ENCODE measurements at places on chromosomes 1 and 21. TPM values are rescaled to one million over a fixed set of nuclear protein-coding genes. Genes with fewer than 3 reads are reported as not detected.

DNA sequence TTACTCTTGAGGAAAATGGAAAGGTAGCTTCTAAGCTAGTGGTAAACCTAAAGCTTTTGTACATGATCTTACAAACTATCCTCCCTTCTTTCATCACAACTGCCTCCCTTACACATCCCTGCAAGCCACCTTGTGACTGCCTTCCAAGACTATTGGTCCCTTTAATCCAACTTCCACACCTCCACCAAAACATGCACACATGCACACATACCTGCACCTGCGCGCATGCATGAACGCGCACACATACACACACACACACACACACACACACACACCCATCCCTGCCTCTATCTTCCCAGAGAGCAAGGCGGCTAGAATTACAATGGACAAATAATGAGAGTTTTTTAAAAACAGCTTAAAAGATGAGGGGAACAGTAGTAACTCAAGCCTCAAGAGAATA, 58.3 kb downstream of the LUZP1 start:
- no peak for DNase-seq

- DNase-seq, result no peak
Observed at GRCh38 chr1:86207323-86207722, 50.8 kb upstream of the COL24A1 start.

DNA sequence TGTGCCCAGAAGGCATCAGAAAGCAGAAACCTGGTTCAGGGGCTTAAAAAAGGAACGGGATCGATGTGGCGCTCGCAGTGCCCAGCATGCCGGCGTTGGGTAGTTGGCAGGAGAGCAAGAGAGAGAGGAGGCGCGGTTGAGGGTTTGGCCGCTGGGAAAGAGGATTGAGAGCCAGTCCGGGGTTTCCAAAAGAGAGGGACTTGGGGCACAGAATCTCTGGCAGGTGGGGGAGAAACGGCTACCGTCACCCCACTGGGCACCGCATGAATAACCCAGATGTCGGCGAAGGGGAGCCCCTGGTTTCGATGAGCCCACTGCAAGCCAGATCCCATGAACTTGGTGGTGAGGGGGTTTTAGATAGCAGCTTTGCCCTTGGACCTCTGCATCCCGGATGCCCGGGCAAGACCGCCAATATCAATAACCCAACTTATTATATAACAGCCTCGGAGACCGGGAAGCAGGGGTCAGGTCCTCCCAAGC, 60.4 kb upstream of the ACOT11 start:
- no peak for DNase-seq

GRCh38 chr21:21057349-21058062, 59.3 kb downstream of the NCAM2 start:
- no peak for DNase-seq

DNA sequence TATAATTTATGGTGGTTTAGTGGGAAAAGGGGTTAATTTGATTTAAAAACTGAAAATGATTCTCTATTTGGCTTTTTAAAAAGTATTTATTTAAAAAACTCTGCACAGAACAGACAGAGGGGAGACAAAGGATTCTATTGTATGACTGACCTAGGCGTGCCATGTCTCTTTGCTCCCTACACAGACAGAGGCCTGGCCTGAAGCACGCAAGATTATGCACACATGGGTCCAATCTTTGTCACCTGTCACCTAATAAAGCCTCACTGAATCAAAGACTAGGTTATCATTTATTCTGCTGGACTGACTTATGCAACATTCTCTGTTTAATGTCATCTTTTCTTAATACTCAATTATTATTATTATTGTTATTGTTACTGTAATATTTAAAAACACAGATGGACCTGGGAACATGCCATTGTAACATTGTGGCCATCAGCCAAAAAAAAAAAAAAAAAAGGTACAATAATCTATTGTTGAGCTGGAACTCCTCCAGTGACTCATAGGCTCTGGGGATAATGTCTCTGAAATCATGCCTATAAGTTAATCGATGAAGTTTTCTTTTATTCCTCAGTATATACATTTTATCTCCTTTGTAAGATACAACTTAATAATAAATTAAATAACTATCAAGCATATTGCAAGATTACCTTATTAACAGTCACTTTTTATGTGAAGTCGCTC, 112.1 kb downstream of the RUNX1 start:
- DNase-seq, result no peak

- DNase-seq, result no peak
Observed at GRCh38 chr1:224333939-224334786, 4.2 kb upstream of the NVL start.

DNA sequence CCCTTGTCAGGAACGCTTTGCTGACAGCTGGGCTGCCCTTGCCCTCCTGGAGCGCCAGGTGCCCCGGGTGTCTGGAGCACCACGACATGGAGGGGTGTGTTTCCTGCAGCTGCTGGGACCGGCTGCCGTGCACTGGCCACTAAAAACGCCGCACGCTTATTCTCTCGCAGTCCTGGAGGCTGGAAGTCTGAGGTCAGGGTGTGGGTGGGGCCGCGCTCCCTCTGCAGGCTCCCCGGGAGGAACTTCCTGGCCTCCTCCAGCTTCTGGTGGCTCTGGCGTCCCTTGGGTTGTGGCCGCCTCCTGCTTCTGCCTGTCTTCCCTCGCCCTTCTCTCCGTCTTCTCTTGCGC, 28.0 kb upstream of the PLCH2 start:
- DNase-seq, result no peak

- DNase-seq, result no peak
Observed at GRCh38 chr1:23449306-23449705, 24.8 kb upstream of the TCEA3 start.

DNA sequence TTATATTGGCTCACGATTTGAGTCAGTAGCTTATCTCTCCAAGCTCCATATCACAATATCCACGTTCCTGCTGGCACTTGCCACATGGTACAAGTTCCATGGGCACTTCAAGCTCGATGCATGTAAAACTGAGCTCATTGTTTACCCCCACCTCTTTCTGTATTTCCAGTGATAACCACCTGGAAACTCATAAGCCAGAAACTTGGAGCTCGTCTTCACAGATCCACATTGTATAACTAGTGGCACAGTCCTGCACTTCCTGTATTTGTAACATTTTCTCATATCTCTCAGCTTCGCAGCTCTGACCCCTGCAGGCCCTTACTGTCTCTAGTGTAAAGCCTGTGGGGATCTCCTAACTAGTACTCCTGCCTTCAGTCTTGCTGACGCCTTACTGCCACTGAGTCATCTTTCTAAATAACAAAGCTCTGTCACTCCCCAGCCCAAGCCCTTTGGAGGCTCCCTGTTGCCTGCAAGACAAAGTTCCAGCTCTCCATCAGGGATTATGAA, 6.5 kb upstream of the C2CD4D start:
- DNase-seq, result no peak

DNA sequence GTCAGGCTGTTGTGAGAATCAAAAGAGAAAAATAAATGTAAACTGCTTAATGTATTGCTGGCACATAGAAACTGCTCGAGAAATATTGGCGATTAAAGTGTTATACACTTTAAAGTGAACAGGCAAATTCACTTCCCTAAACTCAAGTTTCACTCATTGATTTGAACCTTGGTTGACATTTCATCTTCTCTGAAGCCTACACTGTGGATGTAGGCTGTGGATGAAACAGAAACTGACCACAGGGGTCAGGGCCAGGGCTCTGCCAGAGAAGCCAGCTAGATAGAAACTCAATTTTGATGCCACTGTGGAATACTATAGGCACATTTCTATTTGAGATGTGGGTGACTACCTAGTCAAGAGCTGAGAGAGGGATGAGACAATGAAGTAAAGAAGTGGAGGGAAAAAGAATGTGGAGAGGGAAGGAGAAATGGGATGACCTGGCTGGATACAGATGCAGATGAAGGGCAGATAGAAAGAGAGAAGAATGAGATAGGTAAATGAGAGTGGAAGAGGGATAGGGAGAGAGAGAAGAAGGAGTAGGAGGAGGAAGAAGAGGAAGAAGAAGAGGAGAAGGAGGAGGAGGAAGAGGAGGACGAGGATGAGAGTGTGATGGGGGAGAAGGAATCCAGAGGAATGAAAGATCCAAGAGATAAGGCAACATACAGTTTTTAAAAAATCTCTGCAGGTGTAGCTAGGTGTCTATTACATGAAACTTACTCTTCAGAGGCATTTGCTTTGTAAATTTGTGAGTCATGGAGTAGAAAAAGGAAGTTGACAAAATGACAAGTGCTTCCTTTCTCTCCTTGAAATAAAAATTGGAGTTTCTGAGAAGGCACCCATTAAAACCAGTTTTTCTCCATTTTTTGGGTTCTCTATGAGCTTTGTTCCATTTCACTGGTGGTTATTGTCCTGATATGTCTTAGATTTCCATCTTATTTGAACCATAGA, 17.4 kb upstream of the CD1D start:
- no peak for DNase-seq

- DNase-seq, result no peak
Observed at GRCh38 chr1:9382643-9383491, 90.2 kb downstream of the SPSB1 start.

DNA sequence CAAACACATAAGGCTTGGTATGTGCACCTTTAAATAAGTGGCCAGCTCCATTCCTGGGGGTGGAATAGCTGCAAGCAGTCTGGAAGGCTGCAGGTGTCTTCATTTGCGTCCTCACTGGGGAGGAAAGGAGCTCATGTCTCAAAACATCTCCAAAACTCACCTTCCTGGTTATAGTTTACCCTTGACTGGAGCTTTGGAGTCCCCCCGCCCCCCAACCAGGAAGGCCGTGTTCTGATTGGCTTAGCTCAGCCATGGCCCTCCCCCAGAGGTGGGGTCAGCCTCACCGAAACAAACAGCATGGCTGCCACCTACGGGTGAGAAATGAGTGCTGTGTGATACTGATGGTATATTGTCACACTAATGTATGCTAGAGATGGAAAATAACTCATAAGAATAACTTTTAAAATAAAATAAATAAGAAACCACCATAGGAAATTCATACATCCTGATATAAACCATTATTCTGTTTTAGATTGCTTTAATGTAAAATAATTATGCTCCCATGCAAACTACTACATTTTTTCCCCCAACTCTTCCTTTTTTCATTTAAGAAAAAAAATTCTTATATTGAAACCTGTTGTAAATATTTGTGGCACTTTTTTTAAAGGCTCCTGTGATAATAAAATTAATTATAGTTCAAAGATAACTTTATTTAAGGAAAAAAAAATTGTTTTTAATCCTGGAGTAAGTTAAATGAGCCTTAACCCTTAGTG, 90.8 kb downstream of the ZP4 start:
- DNase-seq, result no peak

GRCh38 chr1:107829036-107829770, 135.8 kb downstream of the VAV3 start:
- no peak for DNase-seq

DNA sequence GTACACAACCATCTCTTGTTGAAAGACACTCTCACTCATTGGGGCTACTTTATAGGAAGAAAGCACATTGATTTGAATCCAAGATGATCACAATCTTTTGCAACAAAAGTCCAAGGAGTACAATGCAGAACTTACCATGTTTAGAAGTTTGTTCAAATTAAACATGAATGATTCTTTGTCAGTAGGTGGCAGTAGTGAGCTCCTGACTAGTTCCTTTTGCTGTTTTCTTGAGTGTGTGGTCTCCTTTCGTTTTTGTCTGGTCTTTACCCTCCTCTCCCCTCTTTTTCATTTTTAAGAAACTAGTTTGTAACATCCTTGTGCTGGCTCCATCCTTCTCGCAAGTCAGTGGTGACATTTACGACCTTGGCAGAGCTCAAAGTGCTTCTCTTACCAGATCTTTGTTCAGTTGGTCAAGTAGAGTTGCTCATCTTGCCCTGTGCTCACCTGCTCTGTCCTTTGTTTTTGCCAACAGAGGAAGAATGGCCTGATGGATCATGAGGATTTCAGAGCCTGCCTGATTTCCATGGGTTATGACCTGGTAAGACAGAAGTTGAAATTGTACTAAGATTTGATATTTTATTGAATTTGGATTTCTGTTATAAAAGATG, 35.7 kb upstream of the MTR start:
- no peak for DNase-seq

- peak; percentile 40 for DNase-seq
Observed at GRCh38 chr1:115056395-115056798, 26.8 kb downstream of the TSHB start.

- no peak for DNase-seq
Observed at GRCh38 chr1:3905266-3905952, 5.3 kb upstream of the C1orf174 start.

- DNase-seq, result no peak
Observed at GRCh38 chr1:241837416-241837815, 10.6 kb upstream of the EXO1 start.

GRCh38 chr1:89942825-89943658, 51.9 kb upstream of the ZNF326 start:
- DNase-seq, result no peak

MAP1LC3C gene
- total RNA-seq, result 0.92 TPM

SPATA21 gene
- total RNA-seq, result not detected

CRYAA gene
- total RNA-seq, result not detected

FALEC gene
- not detected for total RNA-seq

CFH gene
- 101 TPM for total RNA-seq

PLA2G2C gene
- total RNA-seq, result not detected

CD101 gene
- 8.3 TPM for total RNA-seq

PRR9 gene
- not detected for total RNA-seq

C1orf141 gene
- total RNA-seq, result 0.45 TPM

TMCO2 gene
- not detected for total RNA-seq

TRNP1 gene
- total RNA-seq, result 23.4 TPM

Data from left lung (tissue), 14 donors.